Kidney (tissue), 22 donors: ENCODE measurements at places on chromosomes 1 and 21. TPM values are rescaled to one million over a fixed set of nuclear protein-coding genes. Genes with fewer than 3 reads are reported as not detected.

OR2T27 gene
- total RNA-seq: not detected

TEKT2 gene
- total RNA-seq: 5.7 TPM

RIMS3 gene
- 6.2 TPM for total RNA-seq

FCRLB gene
- 2.3 TPM for total RNA-seq

DNALI1 gene
- 34.8 TPM for total RNA-seq

LEPR gene
- total RNA-seq: 13.8 TPM

PADI2 gene
- 6.0 TPM for total RNA-seq

IL19 gene
- total RNA-seq: 3.6 TPM

IKBKE gene
- 14.5 TPM for total RNA-seq

FBXO44 gene
- 22.5 TPM for total RNA-seq

FLG gene
- total RNA-seq: not detected

ICOSLG gene
- 10.2 TPM for total RNA-seq

AMY1B gene
- total RNA-seq: not detected

- DNase-seq: no peak
- no peaks in the 10 kb centered on the region for H3K36me3 ChIP-seq
- H3K27ac ChIP-seq: no peak overlapping the region
- no peaks in the 10 kb centered on the region for H3K4me1 ChIP-seq
These were observed 14.8 kb upstream of the ZDHHC18 start for GRCh38 chr1:26811708-26812107.

DNA sequence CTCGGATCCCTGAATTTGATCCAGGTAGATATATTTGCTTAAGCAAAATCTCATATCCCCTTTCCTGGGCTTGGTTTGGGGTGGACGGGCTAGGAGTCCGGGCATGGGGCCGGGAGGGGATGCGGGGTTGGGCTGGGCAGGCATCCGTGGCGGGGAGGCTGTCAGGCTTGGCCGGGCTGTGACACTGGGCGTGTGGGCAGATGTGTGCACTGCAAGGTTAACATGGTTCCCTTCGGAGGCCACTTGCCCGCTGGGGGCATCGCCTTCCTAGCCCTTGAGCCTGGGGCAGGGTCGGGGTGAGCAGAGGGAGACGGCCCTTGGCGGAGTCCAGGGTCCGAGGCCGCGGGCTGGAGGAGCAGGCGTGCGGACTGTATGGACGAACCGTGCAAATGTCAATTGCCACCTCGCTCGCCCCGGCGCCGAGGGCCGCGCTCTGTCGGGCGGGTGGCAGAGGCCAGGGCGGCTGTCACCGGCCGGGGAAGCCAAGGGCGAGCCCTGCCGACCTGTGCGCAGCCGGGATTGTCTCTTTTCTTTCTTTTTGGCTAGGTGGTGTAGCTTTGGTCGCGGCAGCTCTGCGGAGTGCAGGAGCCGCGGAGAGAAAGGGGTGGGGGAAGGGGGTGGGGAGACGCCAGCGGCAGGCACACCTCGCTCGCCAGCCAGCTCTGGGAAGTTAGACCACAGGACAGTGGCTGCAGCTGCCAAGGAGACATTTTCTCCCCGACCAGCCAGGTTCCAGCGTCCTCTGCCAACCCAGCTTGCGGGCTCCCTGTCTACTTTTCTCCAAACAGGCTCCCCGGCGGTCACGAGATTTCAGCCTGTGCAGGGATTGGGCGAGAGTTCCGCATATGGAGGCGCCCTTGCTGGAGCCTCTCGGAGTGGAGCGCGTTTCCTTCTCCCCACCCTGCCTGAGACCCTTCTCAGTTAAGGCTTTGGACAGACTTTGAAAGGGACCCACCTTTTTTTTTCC lies 1.3 kb downstream of the RCOR3 start:
- H3K27ac ChIP-seq: peak overlapping the region; percentile 77
- H3K4me1 ChIP-seq: no peaks in the 10 kb centered on the region
- peak; percentile 88 for DNase-seq
- H3K4me3 ChIP-seq: peak overlapping the region; percentile 87

GRCh38 chr1:164735315-164736052 lies 176.5 kb downstream of the PBX1 start:
- no peak overlapping the region for H3K4me3 ChIP-seq
- no peak for DNase-seq
- no peaks in the 10 kb centered on the region for H3K36me3 ChIP-seq
- H3K4me1 ChIP-seq: no peaks in the 10 kb centered on the region
- no peak overlapping the region for H3K27ac ChIP-seq

DNA sequence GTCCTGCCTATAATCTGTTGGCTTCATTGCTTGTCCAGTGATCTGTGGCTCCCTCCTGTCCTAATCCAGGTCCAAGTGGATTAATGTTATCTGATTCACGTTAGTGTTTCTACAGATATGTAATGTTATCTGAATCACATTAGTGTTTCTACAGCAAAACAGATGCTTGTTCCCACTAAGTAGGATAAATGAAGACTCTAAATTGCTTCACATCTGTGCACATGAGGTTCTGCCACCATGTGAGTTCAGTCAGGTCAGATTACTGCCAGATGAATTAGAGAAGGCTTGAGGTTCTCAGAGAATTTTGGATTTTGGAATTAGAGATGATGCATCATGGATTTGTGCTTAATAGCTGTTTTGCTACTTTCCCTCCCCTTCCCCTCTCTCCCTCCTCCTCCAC lies 13.2 kb downstream of the DISC1 start:
- no peak overlapping the region for H3K27ac ChIP-seq
- no peak for DNase-seq
- H3K4me1 ChIP-seq: no peaks in the 10 kb centered on the region
- no peaks in the 10 kb centered on the region for H3K27me3 ChIP-seq
- H3K36me3 ChIP-seq: no peaks in the 10 kb centered on the region

GRCh38 chr1:180042988-180043622 lies 88.5 kb downstream of the CEP350 start:
- H3K27ac ChIP-seq: no peak overlapping the region
- no peak overlapping the region for H3K4me3 ChIP-seq
- H3K4me1 ChIP-seq: no peaks in the 10 kb centered on the region
- DNase-seq: no peak
- no peaks in the 10 kb centered on the region for H3K27me3 ChIP-seq

GRCh38 chr1:36225283-36225899 lies 1.1 kb downstream of the THRAP3 start:
- H3K27ac ChIP-seq: peak overlapping the region; percentile 95
- peak overlapping the region; percentile 81 for H3K4me3 ChIP-seq
- no peaks in the 10 kb centered on the region for H3K27me3 ChIP-seq

GRCh38 chr21:26408511-26408910 lies 164.6 kb downstream of the CYYR1 start:
- DNase-seq: no peak
- H3K27ac ChIP-seq: no peak overlapping the region

DNA sequence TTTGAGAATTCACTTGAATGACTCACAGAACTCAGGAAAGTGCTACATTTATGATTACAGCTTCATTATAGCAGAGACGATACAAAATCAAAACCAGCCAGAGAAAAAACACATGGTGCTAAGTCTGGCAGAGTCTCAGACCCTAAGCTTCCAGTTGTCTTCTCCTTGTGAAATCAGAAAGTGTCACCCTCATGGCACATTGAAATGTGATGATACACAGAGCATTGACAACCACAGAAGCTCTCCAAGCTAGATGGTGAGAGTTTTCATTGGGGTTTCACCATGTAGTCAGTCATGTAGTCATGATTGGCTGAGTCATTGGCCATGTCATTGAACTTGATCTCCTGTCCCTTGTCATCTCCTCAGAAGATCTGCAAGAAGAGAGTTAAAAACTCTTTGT lies 526.6 kb downstream of the MRPL39 start:
- H3K27me3 ChIP-seq: no peaks in the 10 kb centered on the region
- H3K4me1 ChIP-seq: no peaks in the 10 kb centered on the region
- no peaks in the 10 kb centered on the region for H3K36me3 ChIP-seq
- no peak overlapping the region for H3K4me3 ChIP-seq
- no peak overlapping the region for H3K27ac ChIP-seq

GRCh38 chr1:224434691-224435317 lies at the start of gene WDR26:
WDR26 (minus strand) TSS chr1:224434797.
- H3K4me3 ChIP-seq: peak within 1 kb of the TSS; percentile 95
- H3K27ac ChIP-seq: peak within 1 kb of the TSS; percentile 98
- H3K36me3 ChIP-seq: no peaks in the 10 kb centered on the region
- peak; percentile 93 for DNase-seq
- peaks cover 22% of the 10 kb centered on the region for H3K4me1 ChIP-seq
- no peaks in the 10 kb centered on the region for H3K27me3 ChIP-seq

- H3K4me3 ChIP-seq: no peak overlapping the region
- H3K27ac ChIP-seq: no peak overlapping the region
- DNase-seq: no peak
- H3K4me1 ChIP-seq: no peaks in the 10 kb centered on the region
- H3K27me3 ChIP-seq: no peaks in the 10 kb centered on the region
These were observed 11.4 kb downstream of the TMEM81 start for GRCh38 chr1:205072881-205073280.

DNA sequence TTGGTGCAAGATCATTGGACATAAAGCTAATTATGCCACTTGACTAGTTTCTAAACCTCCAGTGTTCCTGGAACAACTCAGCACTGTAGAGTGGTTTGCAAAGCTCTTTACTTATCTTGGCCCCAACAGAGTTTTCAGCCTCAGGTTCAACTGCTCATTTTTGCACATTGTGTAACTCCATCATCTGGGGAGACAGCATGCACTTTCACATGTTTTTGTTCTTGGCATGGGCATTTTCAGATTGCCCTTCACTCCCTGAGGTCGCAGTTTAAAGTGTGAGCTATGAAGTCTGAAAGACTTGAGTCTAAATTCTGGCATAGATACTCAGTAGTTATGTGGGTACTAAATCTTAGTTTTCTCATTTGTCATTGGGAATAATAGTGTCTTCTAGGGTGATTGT lies 5.1 kb downstream of the USP16 start:
- DNase-seq: no peak
- H3K4me1 ChIP-seq: peaks cover 5% of the 10 kb centered on the region
- H3K36me3 ChIP-seq: peaks cover 13% of the 10 kb centered on the region
- no peaks in the 10 kb centered on the region for H3K27me3 ChIP-seq

DNA sequence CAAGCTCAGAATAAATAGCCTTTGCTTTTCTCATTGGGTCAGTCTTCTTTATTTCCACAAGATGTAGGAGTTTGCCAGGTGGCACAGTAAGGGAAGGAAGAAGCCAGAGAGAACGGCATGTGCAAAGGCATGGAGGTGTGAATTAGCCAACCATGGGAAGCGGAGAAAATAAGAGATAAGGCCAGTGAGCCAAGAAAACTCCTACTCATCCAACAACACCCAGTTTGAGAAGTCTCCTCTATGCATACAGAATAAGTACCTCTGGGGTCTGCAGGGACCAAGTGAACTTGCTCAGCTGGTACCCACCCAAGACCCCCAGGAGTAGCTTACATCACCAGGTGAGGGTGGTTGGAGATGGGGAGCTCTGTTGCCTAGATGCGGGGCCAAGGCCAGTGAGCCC lies 66.7 kb downstream of the TAS1R2 start:
- H3K4me3 ChIP-seq: no peak overlapping the region
- DNase-seq: no peak
- H3K4me1 ChIP-seq: no peaks in the 10 kb centered on the region
- H3K27me3 ChIP-seq: no peaks in the 10 kb centered on the region
- no peaks in the 10 kb centered on the region for H3K36me3 ChIP-seq

- H3K4me3 ChIP-seq: no peak overlapping the region
- no peak overlapping the region for H3K27ac ChIP-seq
These were observed 6.7 kb upstream of the ELOA start for GRCh38 chr1:23736437-23737134.

- no peaks in the 10 kb centered on the region for H3K27me3 ChIP-seq
- H3K36me3 ChIP-seq: peaks cover 90% of the 10 kb centered on the region
- no peaks in the 10 kb centered on the region for H3K4me1 ChIP-seq
These were observed 11.6 kb downstream of the PABPC4 start for GRCh38 chr1:39564941-39565340.

- no peak for DNase-seq
- no peaks in the 10 kb centered on the region for H3K27me3 ChIP-seq
- no peak overlapping the region for H3K27ac ChIP-seq
These were observed 17.5 kb upstream of the FAM43B start for GRCh38 chr1:20534659-20535417.

- H3K4me1 ChIP-seq: no peaks in the 10 kb centered on the region
- no peak overlapping the region for H3K4me3 ChIP-seq
- peak; percentile 21 for DNase-seq
These were observed 7.3 kb downstream of the FTCD start for GRCh38 chr21:46148106-46148505.

GRCh38 chr1:27668121-27668807 lies 3.7 kb downstream of the IFI6 start:
- no peak overlapping the region for H3K4me3 ChIP-seq
- H3K27ac ChIP-seq: no peak overlapping the region
- no peaks in the 10 kb centered on the region for H3K4me1 ChIP-seq
- DNase-seq: no peak
- H3K36me3 ChIP-seq: no peaks in the 10 kb centered on the region
- H3K27me3 ChIP-seq: no peaks in the 10 kb centered on the region

DNA sequence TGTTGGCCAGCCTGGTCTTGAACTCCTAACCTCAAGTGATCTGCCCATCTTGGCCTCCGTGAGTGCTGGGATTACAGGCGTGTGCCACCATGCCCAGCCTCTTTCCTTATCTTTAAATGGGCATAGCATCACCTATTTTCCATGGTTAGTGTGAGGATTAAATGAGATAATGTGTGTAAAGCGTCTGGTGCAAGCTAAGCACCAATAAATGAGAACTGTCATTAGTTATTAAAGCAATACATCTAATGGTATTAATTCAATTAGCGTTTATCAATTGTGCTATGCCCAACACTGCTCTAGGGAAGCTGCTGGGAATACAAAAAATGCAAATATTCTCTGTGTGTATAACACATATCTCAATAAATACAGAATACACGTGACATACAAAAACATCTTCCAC lies 10.0 kb downstream of the EXOC8 start:
- no peak overlapping the region for H3K4me3 ChIP-seq
- no peak for DNase-seq

- H3K27me3 ChIP-seq: no peaks in the 10 kb centered on the region
- peak overlapping the region; percentile 98 for H3K27ac ChIP-seq
- no peaks in the 10 kb centered on the region for H3K36me3 ChIP-seq
These were observed 572 bp upstream of the SRSF10 start for GRCh38 chr1:23980728-23981070.

- H3K27ac ChIP-seq: no peak overlapping the region
- no peak for DNase-seq
- H3K36me3 ChIP-seq: no peaks in the 10 kb centered on the region
- no peak overlapping the region for H3K4me3 ChIP-seq
These were observed 206.0 kb downstream of the SETD4 start for GRCh38 chr21:35854281-35854680.

DNA sequence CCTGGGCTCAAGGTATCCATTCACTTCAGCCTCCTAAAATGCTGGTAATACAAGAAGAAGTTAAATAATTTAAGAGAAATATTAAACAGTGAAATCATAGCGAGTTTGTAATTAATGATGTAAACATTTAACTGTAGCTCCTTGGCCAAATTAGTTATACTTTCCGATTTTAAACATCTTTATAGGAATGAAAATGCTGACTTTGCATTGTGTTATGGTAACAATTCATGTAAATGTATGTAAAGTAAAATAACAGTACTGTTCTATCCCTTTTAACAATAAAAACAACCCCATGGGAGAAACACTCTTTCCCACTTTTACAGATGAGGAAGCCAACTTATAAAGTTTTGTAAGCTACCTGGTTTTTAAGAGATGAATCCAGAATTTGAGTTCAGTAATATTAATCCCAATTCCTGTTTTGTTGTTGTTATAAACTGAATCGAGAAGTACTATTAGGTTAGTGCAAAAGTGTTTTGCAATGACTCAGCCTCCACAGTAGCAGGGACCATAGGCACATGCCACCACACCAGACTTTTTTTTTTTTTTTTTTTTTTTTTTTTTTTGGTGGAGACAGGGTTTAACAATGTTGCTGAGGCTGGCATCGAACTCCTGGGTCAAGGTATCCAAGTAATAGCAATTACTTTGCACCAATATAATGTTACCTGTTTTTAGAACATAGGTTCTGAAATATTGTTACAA lies 1360.4 kb downstream of the BRINP3 start:
- no peak overlapping the region for H3K27ac ChIP-seq
- H3K4me3 ChIP-seq: no peak overlapping the region
- DNase-seq: no peak
- no peaks in the 10 kb centered on the region for H3K4me1 ChIP-seq
